ENCODE measurements at places on chromosomes 12 and 14.

- no peak for ATAC-seq
Observed at GRCh38 chr14:104690861-104691455, 1.5 kb downstream of the INF2 start.

GRCh38 chr12:19200261-19200660 lies 70.7 kb downstream of the PLEKHA5 start:
- ATAC-seq, result no peak

DNA sequence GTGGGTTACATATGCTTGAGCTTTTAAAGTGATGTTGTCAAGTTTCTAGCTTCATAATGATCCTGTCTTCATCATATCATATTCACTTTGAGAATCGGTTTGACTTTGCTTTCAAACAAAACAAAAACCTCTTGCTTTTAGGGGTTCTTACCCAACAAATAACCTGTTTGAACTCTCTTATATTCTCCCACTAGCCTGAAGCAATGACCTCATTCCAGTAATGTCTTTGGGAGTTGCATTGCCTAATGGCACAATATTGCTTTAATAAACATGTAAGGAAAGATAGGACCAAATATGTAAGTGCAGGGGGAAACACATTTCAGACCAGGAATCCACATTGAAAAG lies 27.7 kb downstream of the WBP11 start:
- no peak for ATAC-seq

- no peak for ATAC-seq
Observed at GRCh38 chr12:57732726-57733593, 5.6 kb downstream of the AGAP2 start.

- no peak for ATAC-seq
Observed at GRCh38 chr12:94289461-94290312, 141.3 kb downstream of the PLXNC1 start.
